ENCODE measurements at places on chromosomes 7 and 10. TPM values are rescaled to one million over a fixed set of nuclear protein-coding genes. Genes with fewer than 3 reads are reported as not detected.

DNA sequence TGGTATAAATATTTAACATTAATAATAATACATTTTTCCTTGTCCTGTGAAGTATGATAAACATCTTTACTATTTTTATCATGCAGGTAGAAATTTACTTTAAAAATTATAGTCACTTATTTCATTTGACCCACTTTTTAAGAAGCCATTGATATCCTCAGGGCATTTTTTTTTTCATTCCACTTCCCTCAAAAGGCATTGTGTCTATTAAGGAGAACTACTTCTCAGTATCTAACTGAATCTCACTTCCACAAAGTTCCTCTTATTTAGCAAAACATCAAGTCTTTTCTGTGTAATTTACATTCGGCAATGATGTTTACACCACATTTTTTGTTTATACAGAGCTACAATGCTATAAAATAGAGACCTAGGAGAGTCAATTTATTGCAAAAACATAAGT is 388.2 kb upstream of the AKR1E2 start:
- no peaks in the 10 kb centered on the region for H3K27me3 ChIP-seq
- H3K36me3 ChIP-seq, result no peaks in the 10 kb centered on the region
- no peak overlapping the region for H3K27ac ChIP-seq
- no peak for DNase-seq

- no peaks in the 10 kb centered on the region for H3K4me1 ChIP-seq
- H3K36me3 ChIP-seq, result peaks cover 4% of the 10 kb centered on the region
- no peaks in the 10 kb centered on the region for H3K27me3 ChIP-seq
- no peak overlapping the region for H3K27ac ChIP-seq
- DNase-seq, result no peak
- no peak overlapping the region for H3K4me3 ChIP-seq
These were observed 11.8 kb upstream of the PRKAR1B start for GRCh38 chr7:738723-739454.

The C10orf53 gene
- total RNA-seq, result not detected

The OR2A14 gene
- total RNA-seq, result not detected

The IFIT2 gene
- 7.0 TPM for total RNA-seq

The MTPN gene
- total RNA-seq, result 70.3 TPM
